AG04450 (cell line): ENCODE measurements at places on chromosomes 11 and 22.
A peak's percentile ranks its signal among the peaks of the same experiment; 100 is the strongest.

- no peak for DNase-seq
Measured at GRCh38 chr11:13333456-13333957, 55.9 kb downstream of the BMAL1 start.

DNA sequence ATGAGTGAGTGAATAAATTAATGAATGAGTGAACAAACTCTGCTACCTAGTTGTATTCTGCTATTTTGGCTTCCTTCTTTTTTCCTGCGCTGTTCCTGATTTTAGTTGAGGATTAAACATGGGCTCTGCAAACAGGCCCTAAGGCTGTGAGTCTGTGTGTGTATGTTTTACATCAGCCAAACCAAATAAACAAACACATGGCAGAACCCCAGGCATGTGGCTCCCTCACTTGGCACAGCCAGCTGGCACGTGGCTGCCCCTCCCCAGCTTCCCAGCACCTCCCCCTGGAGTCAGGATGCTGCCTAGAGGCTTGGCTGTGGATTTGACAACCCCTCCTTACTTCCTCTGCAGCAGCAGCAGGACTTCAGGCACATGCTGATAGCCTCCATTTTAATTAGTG is 593.2 kb downstream of the INSC start:
- no peak for DNase-seq

- peak; percentile 41 for DNase-seq
Measured at GRCh38 chr22:46798366-46799350, 36.2 kb downstream of the TBC1D22A start.

- no peak for DNase-seq
Measured at GRCh38 chr11:75851203-75851602, 36.2 kb downstream of the UVRAG start.

- no peak for DNase-seq
Measured at GRCh38 chr11:122661182-122661945, 5.8 kb downstream of the UBASH3B start.

- DNase-seq = no peak
Measured at GRCh38 chr11:44832452-44832851, 105.7 kb downstream of the TSPAN18 start.
